ENCODE measurements at places on chromosomes 6 and 20.

DNA sequence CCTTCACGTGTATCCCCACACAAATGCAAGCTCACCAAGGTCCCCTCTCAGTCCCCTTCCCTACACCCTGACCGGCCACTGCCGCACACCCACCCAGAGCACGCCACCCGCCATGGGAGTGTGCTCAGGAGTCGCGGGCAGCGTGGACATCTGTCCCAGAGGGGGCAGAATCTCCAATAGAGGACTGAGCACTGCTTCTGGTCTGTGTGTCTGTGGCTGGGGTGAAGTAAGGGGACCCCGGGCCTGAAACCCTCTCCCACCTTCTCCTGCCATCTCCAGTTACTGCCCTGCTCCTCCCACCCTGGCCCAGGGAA, 8.3 kb downstream of the MYL9 start:
- no peak for DNase-seq

GRCh38 chr20:18541741-18542140, 25.5 kb upstream of the SMIM26 start:
- no peak for DNase-seq

DNA sequence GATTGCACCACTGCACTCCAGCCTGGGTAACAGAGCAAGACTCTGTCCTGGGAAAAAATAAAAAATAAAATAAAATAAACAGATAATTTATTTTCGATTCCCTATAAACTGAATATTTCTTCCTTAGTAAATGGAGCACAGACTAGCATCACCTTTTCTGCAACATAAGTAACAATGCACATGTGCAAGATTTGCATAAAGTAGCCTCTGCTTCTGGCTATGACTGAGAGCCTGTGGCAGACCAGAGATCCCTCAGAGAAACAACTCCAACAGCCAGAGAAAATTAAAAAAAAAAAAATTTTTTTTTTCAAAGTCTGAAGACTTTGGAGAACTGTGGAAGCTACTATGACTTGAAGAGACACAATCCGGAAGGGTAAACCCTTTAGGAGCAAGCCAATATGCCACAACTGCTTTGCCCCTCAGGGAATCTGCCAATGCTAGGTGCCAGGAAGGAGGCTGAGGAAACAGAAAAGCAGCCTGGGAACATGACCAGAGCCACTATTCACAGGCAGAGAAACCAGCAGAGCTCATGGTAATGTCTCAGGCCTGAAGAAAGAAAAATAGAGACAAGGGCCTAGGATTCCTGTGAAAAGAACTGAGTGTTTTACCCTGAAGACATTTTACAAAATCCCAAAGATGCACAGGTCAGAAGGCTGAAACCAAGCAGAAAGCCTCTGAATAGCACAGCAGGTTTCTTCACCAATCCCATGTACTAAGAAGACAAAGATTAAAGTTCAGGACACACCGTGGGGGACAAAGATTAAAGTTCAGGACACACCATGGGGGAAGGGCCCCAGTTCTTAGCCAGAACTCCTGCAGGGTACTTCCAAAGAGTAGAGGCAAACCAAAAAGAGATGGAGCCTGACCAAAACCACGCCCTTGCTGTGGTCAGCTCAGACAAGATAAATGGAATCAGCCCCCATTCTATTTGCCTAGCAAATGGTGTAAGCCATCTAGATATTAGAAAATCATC, 25.8 kb downstream of the B4GALT5 start:
- no peak for DNase-seq

DNA sequence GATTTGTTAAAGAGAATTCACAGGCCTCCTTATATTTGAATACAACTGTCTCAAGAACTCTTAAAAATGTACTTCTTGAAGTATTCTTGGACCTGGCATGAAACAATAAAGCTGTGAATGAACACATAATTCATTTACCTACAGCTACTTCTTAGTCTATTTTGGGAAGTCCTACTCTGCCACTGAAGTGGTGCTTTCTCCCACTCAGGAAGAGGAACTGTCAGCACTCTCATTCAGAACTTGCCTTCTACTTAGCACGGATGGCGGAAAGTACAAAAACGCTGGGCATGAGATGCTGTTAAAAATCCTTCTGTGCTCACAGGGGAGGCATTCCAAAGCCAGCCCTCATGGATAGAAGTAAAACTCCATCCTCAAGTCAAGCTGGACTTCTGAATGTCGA, 144.8 kb upstream of the LAMP5 start:
- DNase-seq = no peak

DNA sequence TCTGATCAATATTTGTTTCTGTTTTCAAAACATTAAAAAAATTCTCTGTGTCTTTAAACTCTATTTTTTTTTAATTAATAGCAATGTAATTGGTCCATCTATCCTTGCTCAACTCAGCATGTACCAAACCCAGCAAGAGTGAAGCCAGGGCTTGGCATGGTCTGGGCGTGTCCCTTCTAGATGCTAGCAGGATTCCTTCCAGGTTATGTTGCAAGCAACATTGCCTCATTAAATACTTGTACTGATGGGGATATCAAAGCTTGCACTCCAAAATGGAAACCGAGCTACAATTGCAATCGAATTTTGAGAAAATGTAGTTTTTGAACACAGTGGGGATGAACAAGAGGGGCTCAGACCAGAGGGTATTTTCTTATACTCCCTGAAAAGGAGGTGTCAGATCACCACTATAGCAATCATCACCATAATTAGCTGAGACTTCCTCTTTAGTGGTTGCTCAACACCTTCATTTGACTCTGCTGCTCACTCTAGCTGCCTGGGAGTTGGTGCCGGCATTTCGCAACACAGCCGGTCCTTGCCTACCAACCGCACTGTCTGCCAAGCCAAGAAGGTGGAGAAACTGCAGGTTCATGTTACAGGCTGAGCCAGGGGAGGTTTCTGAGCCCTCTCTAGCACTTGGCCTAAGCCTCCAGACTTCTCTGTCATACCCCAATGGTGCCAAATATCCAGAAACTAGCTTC, 67.8 kb upstream of the RALGAPA2 start:
- DNase-seq = no peak

- no peak for DNase-seq
These were observed 7.7 kb downstream of the ZHX3 start for GRCh38 chr20:41309817-41310216.

GRCh38 chr6:157487110-157487773, 106.3 kb downstream of the ZDHHC14 start:
- DNase-seq = no peak

- DNase-seq = no peak
These were observed 40.4 kb downstream of the SNX5 start for GRCh38 chr20:17928211-17928611.

Data from stimulated activated naive CD8-positive, alpha-beta T cell treated with anti-CD3 and anti-CD28 coated beads, Interleukin-15, amount 100 ng/mL, for 72 hours (primary cell).